ENCODE measurements at places on chromosomes 7 and 10.

GRCh38 chr10:24825551-24825950 lies 101.9 kb upstream of the ARHGAP21 start:
- DNase-seq = peak; percentile 30

- no peak for DNase-seq
Measured at GRCh38 chr10:4262870-4263600, 478.0 kb upstream of the KLF6 start.

DNA sequence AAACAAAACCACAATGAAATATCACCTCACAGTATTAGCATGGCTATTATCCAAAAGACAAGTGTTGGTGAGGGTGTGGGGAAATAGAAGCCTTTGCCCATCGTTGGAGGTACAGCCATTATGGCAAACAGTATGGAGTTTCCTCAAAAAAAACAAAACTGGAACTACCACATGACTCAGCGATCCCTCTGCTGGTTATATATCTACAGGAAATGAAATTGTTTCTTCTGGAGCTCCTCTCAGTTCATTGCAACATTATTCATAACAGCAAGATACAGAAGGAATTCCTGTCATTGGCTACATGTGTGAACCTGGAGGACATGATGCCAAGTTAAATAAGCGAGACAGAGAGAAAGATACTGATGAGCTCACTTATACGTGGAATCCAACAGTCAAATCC lies 2.4 kb upstream of the UBE3C start:
- DNase-seq = peak; percentile 78

GRCh38 chr10:77872947-77873535 lies 53.5 kb downstream of the DLG5 start:
- DNase-seq = no peak

DNA sequence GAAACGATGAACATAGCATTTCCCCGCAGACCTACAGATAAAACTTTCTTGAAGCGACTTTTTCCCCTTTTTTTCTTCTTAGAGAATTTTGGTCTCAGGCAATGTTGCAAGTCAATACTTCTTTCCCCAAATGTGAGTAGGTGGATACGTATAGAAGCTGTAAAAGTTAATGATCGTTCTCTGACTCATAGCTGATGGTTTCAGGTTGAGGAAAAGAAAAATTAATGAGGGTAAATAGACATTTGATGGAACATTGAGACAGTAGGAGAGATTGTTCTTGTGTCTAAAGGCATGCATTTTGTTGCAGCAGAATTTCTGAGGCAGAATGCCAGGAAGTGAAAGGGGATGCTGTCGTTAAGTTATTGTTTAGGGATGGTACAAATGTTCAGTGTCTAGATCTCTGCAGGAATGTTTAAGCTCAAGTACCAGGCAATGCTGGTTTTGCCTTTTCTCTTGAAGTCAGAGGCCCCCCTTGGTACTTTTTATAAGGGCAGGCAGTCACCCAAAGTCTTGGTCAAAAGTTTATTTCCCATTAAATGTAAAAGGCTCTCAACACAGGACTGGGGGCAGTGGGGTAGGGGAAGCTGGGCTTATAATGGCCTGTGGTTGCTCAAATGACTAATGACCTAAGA lies 9.3 kb downstream of the TCF7L2 start:
- peak; percentile 79 for DNase-seq

- DNase-seq = peak; percentile 65
Measured at GRCh38 chr7:75711656-75712514, 26.9 kb downstream of the HIP1 start.

DNA sequence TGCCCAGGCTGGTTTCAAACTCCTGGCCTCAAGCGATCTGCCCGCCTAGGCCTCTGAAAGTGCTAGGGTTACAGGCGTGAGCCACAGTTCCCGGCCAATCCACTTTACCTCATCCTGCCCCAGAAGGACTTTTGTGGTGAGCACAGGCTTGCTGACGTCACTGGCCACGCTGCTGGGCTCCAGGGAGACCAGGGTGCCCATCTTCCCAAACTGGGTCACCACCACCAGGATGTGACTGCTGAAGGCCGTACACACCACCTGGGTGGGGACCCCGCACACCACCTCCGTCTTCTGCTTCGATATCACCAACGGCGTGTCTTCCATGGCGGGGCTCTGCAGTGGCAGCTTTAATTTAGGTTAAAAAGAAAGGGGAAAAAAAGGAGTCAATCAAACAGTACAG lies 816 bp downstream of the PSMG3 start:
- DNase-seq = peak; percentile 13

GRCh38 chr7:92875173-92875572 lies 38.8 kb upstream of the CDK6 start:
- no peak for DNase-seq

GRCh38 chr7:38541440-38541839 lies 89.7 kb downstream of the AMPH start:
- no peak for DNase-seq

GRCh38 chr10:102678842-102679289 lies 34.6 kb downstream of the TRIM8 start:
- peak; percentile 53 for DNase-seq

- no peak for DNase-seq
Measured at GRCh38 chr7:14841869-14842268, 60.7 kb downstream of the DGKB start.

- no peak for DNase-seq
Measured at GRCh38 chr7:17401791-17402627, 103.6 kb downstream of the AHR start.

DNA sequence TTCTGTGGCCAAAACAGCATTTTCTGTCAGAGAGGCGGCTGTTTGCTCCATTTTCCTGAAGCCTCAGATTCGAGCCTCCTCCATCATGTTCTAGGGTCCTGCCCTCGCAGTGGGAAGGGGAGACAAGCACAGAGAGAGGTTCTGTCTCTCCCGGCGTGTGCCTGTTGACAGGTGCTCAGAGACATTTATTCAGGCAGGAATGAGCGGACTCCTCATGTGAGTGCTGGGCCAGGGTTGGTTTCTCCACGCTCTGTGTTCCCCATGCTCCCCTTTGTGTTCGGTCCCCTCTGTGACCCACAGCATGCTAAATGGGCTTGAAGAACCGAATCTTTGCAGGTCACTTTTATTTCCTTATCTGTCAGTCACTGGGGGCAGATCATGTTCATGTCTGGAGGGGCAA lies 374.6 kb downstream of the GLRX3 start:
- DNase-seq = no peak

DNA sequence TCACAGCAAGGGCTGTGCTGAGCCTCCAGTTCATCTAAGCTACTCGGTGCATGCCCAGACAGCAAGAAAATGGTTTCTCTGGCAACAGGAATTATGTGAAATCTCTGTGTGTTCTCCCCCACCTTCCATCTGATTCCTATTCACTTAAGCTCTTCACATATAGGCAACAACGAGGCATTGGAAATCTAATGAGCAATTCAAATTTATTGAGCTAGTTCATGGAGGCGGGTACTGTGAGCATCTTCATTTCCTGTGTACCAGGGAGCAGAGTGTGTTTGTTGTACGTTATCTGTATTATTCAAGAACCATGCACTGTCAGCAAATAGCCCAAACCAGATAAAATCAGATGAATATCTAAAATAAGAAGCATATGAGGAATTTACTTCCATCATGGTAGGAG lies 739.1 kb downstream of the MAGI2 start:
- DNase-seq = no peak

GRCh38 chr7:39678930-39679709 lies 55.7 kb downstream of the RALA start:
- no peak for DNase-seq

DNA sequence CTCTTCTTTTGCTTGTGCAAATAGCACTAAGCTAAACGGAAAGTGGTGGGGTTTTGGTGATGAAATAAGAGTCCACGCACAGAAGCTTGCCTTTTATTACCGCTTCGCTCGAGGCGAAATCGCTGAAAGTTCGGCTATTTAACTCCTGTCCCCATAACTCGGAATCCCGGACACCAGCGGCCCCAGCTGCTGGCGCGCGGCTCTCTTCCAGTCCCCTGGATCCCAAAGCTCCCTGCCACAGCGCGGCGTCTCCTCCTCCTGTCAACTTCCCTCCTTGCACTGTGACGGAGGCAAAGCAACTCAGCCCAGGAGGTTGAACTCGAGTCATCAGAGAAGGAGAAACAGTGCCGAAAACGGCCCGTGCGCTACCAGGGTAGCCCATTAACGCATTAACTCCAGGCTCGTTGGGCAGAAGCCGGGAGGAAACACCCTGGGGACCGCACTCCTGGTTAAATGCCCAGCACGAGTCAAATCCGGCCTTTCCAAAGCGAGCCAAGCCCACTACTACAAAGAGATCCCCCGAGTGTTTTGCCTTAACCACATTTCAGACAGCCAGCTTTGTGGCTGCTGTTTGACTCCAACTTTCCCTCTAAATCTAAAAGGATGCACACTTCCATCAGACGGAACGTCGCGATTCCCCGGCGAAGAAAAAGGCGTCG lies 1.3 kb downstream of the SEMA3D start:
- DNase-seq = peak; percentile 84

- no peak for DNase-seq
Measured at GRCh38 chr7:103307503-103308231, 10.4 kb downstream of the PMPCB start.

DNA sequence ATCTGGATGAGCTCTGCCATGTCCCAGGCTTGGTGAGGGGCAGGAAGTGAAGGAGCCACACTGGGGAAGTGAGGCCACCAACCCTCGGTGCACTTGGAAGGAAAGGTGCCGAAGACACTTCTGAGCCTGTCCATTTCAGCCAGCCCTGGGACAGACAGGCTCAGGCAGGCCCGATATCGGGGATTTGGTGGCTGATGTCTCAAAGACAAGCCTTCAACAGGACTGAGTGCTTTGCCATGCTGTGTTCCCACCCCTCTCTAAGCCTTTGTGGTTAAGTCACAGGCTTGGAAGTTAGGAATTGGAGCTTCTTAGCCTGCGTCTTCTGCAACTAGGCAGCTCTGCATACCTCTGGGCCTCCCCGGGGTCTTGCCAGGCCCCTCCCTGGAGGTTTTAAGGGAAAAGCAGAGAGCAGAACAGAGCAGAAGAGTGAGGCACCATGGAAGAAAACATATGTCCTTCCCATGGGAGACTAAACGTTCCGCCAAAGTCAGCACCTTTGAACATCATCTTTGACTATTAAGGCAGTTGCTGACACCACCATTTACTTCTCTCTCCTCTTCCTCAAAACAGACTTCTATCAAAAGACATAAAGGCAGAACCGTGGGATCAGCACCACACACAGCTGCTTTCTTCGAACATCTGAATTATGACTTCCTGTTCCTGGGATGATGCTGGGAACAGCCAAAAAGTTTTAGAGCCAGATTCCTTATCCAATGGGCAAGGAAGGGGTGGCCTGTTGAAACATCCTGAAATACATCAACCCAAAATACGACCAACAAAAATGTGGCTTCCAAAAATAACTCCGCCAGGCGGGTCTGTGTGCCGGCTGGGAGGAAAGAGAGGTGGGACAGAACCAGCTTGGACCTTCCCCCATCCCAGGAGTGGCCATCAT lies 71.8 kb downstream of the AFAP1L2 start:
- peak; percentile 37 for DNase-seq

DNA sequence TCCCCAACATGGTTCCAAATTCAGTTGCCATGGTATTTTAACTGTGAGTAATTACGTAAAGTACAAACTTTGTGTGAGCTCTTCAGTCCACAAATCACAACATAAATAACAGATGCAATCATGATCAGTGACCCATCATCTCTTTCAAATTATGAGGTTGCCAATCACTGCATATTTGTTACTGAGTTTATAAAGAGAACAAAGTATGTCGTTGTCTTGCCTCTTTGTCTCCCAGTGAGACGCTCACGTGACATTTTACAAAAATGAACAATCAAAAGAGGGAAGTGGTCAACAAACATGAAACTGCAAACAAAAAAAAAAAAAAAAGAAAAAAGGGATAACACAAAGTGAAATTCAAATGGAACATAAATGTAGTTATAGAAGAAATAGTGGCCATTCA lies 122.7 kb upstream of the PDSS1 start:
- no peak for DNase-seq

DNA sequence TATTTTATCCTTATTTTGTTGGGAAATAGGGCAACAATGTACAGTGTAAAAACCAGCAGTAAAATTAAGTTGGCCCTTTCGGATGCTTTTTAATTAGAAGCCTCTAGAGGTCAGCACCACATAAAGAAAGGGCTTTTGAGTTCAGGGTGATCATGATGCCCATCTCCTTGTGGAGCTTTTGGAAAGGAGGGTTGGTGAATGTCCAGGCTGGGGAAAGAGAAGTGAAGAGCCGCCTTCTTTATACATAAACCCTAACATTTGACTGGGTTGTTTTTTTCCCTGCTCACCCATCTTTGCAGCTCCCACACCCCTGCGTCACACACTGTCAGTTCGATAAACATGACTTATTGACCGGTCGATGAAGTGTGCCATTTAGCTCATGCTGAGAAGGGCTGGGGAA lies 29.8 kb downstream of the MTURN start:
- DNase-seq = peak; percentile 70

- DNase-seq = no peak
Measured at GRCh38 chr10:127012769-127013152, 107.5 kb downstream of the DOCK1 start.

- DNase-seq = no peak
Measured at GRCh38 chr7:30926313-30926712, 14.7 kb downstream of the AQP1 start.

- peak; percentile 20 for DNase-seq
Measured at GRCh38 chr7:22499044-22499443, 944 bp downstream of the STEAP1B start.

GRCh38 chr10:21041763-21042458 lies 144.8 kb upstream of the NEBL start:
- no peak for DNase-seq

- no peak for DNase-seq
Measured at GRCh38 chr7:139981511-139981895, 81.2 kb downstream of the PARP12 start.

GRCh38 chr7:30519122-30519521 lies 14.5 kb upstream of the GGCT start:
- DNase-seq = no peak

- DNase-seq = no peak
Measured at GRCh38 chr7:13416071-13416470, 573.4 kb downstream of the ETV1 start.

- no peak for DNase-seq
Measured at GRCh38 chr10:74114041-74114448, 36.6 kb downstream of the AP3M1 start.

GRCh38 chr7:103710247-103710646 lies 264.2 kb upstream of the SLC26A5 start:
- DNase-seq = no peak

- no peak for DNase-seq
Measured at GRCh38 chr7:96526496-96526895, 183.2 kb downstream of the SEM1 start.

- DNase-seq = no peak
Measured at GRCh38 chr7:37337522-37337921, 111.1 kb downstream of the ELMO1 start.

- DNase-seq = peak; percentile 26
Measured at GRCh38 chr7:133794479-133794878, 332.7 kb upstream of the LRGUK start.
